ENCODE measurements at places on chromosomes 4 and X.

DNA sequence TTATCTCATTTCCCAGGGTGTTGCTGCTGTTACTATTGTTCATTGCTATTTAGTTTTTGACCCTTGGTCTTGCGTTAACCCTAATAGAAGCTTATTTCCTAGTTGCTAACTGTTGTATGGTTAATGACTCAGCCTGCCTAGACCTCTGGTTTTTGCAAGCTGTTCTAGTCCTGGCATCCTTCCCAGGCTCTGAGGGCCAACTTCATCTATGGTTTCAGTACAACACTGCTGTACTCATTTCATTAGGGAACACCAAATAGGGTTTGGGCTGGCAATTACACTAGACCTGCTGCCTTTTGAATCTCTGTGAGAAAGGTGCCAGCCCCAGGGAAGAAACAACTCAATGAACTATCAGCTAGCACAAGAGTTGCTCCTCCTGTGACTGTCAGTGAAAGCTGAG, 59.6 kb downstream of the DCX start:
- no peak for DNase-seq

DNA sequence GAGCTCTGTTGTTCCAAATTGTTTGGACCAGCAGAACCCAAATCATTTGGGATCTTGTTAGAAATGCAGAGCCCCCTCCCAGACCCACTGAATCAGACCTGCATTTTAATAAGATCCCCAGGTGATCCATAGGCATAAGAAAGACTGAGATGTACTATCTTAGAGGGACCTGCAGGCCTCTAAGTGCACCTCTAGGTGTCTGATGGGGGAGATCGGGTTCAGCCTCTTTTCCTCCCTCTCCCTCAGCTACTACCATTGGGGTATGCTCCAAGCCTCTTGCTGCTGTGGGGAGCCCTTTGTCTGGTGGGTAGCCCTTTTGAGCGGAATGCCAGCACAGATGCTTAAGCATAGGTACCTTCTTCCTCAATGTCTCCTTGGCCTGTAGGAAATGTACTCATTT, 63.8 kb upstream of the RPS6KA3 start:
- no peak for DNase-seq

- DNase-seq = no peak
Measured at GRCh38 chr4:32841217-32841616, 2121.0 kb downstream of the PCDH7 start.

- no peak for DNase-seq
Measured at GRCh38 chr4:53688186-53688790, 97.0 kb upstream of the LNX1 start.

- no peak for DNase-seq
Measured at GRCh38 chrX:150767475-150768131, 74.4 kb downstream of the MTMR1 start.

GRCh38 chr4:2745981-2746806, 9.9 kb downstream of the TNIP2 start:
- DNase-seq = peak; percentile 88

DNA sequence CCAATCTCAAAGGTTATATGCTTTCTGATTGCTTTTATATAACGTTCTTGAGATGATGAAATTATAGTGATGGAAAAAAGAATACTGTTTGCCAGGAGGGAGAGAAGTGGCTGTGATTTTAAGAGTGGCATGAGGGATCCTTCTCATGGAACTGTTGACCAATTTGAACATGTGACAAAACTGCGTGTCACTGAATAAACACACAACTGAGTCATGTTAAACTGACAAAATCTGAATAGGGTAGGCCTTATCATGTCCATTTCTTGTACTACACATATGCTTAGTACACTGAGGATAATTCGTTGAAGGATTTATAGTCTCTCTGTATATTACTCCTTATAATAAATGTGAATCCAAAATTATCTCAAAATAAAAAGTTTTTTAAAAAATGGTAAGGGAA, 22.2 kb upstream of the HSPA4L start:
- no peak for DNase-seq

GRCh38 chr4:153523941-153524386, 57.8 kb downstream of the TMEM131L start:
- DNase-seq = no peak

DNA sequence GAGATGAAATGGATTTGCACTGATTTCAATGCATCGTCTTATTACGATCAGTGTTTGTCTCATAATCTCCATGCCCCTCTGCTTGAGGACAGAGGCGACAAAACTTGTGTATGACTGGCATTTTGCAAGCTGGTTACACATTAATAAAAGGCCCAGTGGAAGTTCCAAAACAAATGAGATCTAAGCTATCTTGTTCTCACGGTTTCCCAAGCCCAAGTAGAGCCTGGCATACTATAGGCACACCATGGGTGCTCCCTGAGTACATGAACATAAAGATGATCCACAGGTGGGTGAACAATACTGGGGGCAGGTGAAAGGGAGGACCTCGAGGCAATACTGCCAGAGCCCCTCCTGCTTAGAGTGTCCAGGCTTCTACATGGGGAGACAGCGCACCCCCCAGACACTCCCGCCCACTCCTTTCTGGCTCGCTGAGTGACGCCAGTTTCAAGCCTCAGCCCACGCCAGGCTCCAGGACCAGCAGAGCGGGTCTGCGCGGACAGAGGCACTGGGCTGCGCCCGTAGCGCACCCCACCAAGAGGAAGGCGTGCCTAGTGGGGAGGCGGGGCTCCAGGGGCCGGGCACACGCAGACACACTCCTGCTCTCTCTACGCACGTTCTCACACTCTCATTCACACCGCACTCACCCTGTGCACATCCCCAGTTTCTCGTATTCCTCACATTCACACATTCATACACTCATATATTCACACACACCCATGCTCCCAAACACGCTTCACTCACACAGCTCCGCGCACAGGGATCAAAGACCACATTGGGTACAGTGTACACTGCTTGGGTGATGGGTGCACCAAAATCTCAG, 8.9 kb upstream of the GSX2 start:
- no peak for DNase-seq

DNA sequence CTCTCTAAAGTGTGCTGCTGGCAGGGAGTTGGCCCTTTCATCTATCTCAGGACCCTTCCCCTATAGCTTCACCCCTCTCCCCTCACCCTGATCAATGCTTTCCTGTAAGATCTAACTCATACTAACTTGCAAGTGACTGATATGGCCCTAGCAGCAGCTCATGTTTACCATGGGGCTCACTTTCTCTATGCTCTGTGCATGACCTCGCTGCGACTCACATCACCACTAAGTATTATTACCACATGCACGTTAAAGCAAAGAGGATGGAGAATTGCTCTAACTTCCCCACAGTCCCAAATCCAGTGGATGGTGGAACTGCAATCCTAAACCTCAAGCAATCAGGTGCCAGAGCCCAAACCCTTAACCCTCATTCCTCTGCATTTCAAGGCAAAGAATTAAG, 626.6 kb downstream of the MID1IP1 start:
- DNase-seq = no peak

DNA sequence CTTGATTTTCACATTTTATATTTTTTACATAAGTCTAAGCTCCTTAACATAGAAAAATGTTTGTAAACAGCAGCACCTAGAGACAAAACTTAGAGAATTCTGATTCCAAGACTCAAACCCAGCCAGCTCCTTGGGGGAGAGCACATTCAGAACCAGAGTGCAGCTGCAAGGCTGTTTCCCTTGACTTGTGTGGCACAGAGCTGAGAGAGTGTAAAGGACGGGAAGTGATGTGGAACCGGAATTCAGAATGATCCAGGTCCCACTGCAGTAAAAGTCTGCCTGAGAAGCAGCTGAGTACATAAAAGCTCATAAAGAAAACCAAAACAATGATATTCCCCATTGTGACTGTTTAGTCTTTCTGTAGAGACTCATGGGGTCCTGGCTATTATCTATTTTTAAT, 713.8 kb downstream of the RAB28 start:
- no peak for DNase-seq

DNA sequence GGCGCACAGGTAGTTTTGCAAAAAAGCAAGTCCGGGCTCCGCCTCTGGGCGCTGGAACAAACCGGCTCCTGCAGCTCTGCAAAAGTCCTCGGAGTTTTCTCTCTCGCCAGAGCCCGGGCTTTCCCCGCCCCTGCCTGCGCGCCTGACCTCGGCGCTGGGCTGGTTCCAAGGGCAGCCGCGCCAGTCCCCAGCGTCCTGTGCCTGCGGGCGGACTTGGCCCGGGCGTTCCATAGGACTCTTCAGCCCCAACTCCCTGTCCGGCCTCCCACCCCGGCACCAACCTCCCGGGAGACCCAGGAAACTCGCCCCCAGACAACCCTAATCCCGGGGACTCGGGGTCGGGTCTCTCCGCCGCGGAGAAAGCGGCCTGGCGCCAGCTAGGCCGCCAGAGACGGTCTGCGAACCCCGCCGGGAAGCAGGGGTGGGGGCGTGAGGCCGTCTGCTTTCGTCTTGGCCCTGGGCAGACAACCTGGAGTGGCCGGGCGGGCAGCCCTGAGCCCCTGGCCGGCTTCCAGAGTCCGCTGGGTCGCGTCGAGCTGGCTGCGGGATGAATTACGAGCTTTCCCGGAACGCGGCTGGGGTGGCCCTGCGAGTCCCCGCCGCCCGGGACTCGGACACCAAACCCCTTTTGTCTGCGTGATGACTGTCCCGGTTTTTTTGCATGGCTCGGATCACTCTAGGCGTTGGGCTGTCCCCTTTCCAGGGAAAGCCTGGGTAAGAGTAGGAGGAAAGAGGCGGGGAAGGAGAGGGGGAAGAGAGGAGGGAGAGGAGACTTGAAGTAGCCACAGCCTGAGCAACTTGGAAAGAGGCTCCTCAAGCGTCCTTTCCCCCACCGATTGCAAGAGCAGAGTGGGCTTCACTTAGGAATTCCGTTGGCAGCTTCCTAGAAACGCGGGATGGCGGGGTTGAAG, 916 bp downstream of the MXRA5 start:
- DNase-seq = no peak

GRCh38 chr4:56655627-56656345, 25.3 kb downstream of the HOPX start:
- peak; percentile 17 for DNase-seq

DNA sequence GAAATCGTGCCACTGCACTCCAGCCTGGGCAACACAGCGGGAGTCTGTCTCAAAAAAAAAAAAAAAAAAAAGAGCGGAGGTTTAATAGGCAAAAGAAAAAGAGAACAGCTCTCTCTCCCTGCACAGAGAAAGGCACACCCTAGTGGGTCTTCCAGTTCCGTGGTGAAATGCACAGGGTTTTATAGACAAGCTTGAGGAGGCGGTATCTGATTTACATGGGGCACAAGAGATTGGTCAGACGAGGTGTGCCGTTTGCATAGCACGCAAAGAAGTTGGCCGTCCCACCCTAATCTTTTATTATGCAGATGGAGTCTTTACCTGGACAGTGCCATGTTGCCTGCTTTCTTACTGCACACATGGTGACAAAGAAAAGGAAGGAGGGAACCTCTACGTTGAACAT, 33.5 kb upstream of the REST start:
- DNase-seq = no peak

DNA sequence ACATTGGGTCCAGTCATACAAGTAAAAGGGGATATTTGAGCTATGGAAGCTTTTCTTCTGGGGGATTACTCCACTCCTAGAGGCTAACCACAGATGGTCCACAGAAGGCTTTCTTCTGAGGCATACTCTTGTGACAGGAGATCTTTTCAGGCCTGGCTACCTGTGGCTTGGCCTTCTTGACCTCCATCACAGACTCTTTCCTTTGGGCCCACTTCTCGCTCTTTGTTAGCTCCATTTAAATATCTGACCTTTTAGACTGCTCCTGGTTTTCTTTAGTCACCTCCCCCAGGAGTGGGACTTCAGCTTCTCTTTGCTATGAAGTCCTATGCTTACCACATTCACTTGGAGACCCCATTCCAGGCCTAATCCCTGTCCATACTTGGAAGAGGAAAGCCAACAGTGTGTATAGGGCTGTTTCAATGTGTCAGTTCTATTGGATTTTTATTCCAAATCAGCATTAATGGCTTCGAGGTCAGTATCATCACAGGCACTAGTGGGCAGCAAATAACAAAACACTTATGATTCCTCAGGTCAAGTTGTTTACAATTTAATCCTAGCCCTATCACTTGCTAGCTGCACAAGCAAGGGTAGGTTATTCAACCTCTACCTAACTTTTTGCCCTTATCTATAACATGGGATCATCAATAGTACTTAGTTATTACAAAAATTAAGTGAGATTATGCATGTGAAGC, 26.3 kb downstream of the GPC3 start:
- DNase-seq = no peak

DNA sequence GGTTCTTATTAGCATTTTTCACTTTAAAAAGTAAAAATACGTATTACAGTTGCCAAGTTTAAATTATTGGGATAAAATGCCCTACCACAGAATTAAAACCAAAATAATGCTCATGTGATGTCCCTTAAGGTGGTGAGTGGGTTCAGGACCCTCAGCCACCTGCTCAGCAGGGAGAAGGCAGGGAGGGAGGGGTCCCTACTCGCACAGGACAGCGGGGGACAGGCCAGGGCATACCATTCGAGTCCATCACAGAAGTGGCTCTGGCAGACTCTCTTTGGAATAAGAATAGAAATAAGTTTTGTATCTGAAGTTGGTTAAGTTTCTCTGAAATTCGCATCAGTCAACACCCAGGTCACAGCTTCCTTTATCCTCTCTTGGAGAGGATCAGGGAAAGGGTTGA, 37.7 kb downstream of the NOP14 start:
- no peak for DNase-seq

- DNase-seq = no peak
Measured at GRCh38 chr4:3796960-3797359, 30.8 kb downstream of the ADRA2C start.

DNA sequence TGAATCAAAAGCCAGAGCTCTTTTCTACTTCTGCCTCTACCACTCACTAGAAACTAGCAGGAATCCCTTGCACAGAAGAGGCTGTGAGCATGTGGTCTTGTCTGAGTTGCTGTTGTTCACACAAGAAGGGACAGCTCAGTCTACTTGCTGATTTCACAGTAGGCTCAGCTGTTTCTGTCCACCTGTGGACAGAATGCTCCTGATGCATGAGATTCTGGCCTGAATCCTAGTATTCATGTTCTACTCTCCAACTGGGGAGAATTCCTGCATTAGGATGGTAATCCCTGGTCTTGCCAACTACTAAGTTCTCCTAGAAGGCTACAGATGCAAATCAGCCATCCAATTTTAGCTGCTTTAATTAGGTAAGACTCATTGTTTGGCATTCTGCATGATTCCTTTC, 112.8 kb downstream of the PPA2 start:
- no peak for DNase-seq

- DNase-seq = no peak
Measured at GRCh38 chrX:68989865-68990606, 161.2 kb downstream of the EFNB1 start.

All from CD4-positive, alpha-beta T cell treated with Interferon alpha-2 for 1 hour (primary cell).